HT1080 (cell line): ENCODE measurements at places on chromosomes 7 and 10. TPM values are rescaled to one million over a fixed set of nuclear protein-coding genes. Genes with fewer than 3 reads are reported as not detected.

The LLCFC1 gene
- not detected in 2 replicates for total RNA-seq

The IGFBP3 gene
- total RNA-seq = not detected in 2 replicates

The CYP3A5 gene
- 0.18 and 0.57 TPM in 2 replicates for total RNA-seq

The FGFR2 gene
- 0.07 TPM in 1 of 2 replicates, not detected in the other for total RNA-seq

The MAT1A gene
- total RNA-seq = 0.13 and 0.94 TPM in 2 replicates
